ENCODE measurements at places on chromosomes 13 and 19.
A peak's percentile ranks its signal among the peaks of the same experiment; 100 is the strongest.

DNA sequence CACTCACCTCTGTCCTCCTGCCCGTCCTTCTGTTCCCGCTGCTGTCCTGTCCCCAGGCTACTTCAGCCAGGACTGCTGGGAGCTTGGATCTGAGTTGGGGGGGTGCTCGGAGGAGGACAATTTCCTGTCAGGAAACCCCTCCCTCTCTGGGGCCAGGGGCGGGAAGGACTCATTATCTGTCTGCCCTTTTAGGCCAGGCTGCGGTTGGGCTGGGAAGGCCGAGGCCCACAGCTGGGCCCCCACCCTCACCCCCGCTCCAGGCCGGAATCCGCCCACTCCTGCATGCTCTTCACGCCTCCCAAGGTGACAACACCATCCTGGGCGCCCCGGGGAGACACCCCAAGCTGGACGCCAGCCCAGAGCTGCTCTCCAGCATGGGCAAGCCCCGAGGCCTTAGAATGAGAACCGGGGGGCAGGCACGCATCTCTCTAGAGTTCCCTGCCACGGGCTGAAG is at the start of gene EXOC3L2:
Gene EXOC3L2, minus strand, starts transcription at position 74 of the 454 bp plus-strand sequence. CDS start 6,362 bp downstream, outside the sequence.
- no peak for DNase-seq

DNA sequence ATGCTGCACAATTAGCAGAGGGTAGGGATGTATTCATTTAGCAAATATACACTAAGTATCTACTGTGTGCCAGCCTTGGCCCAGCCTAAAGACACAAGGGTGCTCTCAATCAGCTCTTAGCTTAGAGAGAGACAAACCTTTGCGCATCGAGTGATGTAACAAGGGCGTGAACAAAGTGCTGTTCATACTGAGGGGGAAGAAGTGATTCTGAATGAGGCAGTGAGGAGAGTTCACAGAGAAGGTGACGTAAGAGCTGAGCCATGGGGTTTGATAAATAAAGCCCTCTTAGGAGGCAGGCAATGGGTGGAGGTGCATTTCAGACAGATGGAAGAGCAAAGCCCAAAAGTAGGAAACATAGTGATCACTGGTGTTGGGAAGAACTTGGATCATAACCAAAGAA is 68.5 kb downstream of the FLT1 start:
- no peak for DNase-seq

GRCh38 chr19:20247016-20247683 is 80.1 kb downstream of the ZNF486 start:
- DNase-seq: no peak

DNA sequence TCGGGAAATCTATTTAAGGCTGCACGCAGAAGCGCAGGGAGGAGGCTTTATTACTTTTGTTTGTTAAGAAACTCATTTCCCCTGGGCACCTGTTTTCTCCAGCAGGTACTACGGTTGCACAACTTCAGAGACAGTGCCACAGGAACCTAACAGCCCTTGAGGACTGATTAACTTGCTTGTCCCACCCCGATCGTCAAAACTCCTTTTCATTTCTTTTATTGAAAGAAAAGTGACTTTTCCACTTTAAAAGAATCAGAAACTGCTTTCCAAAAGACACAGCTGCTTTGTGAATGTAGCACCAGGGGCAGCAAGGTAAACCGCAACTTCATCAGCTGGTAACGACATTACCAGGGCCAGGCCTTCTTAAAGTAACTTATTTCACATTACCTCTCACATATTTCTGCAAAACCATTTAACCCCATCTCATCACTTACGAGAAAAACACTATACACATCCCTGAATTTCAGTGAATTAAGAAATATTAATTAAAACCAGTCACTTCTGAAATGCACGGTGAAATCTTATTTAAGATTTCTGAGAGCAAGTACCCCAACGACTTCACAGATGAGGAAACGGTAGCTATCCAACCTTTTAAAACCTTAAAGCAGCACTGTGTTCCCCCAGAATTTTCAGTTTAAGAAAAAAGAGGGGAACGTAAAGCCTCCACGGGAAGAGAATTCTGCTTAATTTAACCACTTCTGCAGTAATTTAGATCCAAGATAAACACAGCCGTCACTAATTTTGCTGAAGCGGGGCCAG is 1.4 kb downstream of the ANKRD10 start:
- DNase-seq: peak; percentile 26

- DNase-seq: no peak
These were observed 680 bp downstream of the LIG4 start for GRCh38 chr13:108214441-108215271.

GRCh38 chr19:39381910-39382611 is 8.8 kb downstream of the PAF1 start:
- DNase-seq: no peak

DNA sequence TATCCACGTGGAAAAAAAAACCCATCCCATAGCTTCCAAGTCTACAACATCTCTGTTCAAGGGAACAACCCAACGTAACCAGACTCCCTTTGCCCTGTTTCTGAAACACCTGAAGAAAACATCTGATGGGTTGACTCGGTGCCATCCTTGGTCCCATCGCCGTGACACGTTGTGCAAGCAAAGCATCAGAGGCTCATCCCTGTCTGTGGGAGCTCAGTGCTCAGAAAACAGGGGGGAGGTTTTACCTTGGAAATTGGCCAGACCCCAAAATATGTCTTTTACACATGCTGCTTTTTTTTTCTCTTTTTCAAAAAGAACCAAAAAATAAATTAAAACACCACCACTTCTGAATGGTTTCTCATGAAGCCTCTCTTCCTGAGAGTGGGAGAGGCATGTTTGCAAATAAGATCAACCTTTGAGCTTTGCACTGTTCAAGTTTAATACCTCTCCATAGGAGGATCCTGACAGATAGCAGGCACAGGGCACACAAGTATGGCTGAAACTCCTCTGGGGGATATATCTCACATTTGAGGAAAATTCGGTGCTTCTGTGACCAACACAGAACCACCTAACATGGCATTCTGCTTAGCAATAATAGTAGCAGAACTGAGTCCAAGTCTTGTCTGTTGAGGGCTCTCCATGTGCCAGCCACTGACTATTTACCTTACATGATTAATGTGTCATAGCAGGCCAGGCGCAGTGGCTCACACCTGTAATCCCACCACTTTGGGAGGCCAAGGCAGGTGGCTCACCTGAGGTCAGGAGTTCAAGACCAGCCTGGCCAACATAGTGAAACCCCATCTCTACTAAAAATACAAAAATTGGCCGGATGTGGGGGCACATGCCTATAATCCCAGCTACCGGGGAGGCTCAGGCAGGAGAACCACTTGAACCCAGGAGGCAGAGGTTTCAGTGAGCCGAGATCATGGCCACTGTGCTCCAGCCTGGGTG is 7.0 kb upstream of the PVR start:
- DNase-seq: no peak

- DNase-seq: no peak
These were observed 646.4 kb downstream of the TBC1D4 start for GRCh38 chr13:74835579-74835978.

GRCh38 chr13:102771298-102772041 is 2.1 kb downstream of the TEX30 start:
- no peak for DNase-seq

- peak; percentile 80 for DNase-seq
These were observed 11.2 kb upstream of the KLK4 start for GRCh38 chr19:50922317-50922853.

- no peak for DNase-seq
These were observed 310.4 kb downstream of the IRS2 start for GRCh38 chr13:109476001-109476400.

DNA sequence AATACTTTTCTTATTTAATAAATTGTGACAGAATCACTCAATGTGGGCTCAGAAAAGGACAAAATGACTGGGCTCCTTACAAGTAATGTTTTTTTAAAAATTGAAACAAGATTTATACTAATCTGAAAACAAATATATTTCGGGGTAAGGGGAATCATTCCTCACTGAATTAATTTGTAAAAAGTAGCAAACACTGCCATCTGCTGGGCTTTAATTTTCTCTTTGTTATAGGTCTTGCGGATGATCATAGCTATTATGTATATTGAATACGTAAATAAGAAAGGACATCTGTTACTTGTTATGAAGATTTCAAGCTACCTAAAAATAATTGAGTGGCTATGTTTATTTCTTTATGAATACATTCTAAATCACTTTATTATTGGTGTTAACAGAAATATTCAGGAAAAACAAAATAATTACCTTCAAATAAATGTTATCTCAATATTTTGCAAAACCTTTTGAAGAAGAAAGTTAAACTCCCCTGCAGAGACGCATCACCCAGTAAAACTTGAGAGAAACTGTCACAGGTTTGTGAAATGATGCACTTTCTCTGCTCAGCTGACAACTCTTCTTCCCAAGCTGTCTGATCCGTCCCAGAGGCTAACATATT is 17.8 kb upstream of the ENOX1 start:
- peak; percentile 9 for DNase-seq

- DNase-seq: no peak
These were observed 339.0 kb downstream of the RFC3 start for GRCh38 chr13:34156841-34157365.

GRCh38 chr19:4504891-4505569 is 13.3 kb downstream of the PLIN4 start:
- no peak for DNase-seq

- no peak for DNase-seq
These were observed 521.5 kb downstream of the SLITRK6 start for GRCh38 chr13:85277748-85278147.

Measured in hematopoietic multipotent progenitor cell treated with erythropoietin and hydrocortisone succinate and interleukin-3 and kit ligand, for 17 days (in vitro differentiated cells).